ENCODE measurements at places on chromosomes 16 and 17.

- DNase-seq: no peak
Observed at GRCh38 chr17:1036171-1036844, 39.4 kb downstream of the TIMM22 start.

GRCh38 chr16:68790130-68790761 is 53.1 kb upstream of the TANGO6 start:
- DNase-seq: no peak

GRCh38 chr16:75552951-75553350 is 3.1 kb downstream of the TMEM231 start:
- no peak for DNase-seq

GRCh38 chr16:21081329-21081728 is 69.3 kb downstream of the DNAH3 start:
- no peak for DNase-seq

GRCh38 chr17:38621538-38621937 is 15.8 kb upstream of the SRCIN1 start:
- DNase-seq: no peak

DNA sequence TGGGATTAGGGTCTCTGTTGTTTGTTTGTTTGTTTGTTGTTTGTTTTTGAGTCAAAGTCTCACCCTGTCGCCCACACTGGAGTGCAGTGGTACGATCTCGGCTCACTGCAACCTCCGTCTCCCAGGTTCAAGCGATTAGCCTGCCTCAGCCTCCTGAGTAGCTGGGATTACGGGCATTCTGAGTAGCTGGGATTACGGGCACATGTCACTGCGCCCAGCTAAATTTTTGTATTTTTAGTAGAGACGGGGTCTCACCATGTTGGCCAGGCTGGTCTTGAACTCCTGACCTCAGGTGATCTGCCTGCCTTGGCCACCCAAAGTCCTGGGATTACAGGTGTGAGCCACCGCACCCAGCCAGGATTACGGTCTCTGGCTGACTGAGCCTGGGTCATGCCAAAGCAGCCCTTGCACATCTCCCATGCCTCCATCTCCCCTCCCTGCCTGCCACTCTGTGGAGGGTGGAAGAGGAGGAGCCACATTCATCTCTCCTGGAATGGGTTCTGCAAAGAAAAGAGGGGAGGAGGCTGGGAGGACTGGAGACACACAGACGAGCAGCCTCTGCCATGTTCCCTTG is 59.2 kb downstream of the BEAN1 start:
- no peak for DNase-seq

GRCh38 chr16:66692341-66692740 is 4.2 kb downstream of the CMTM4 start:
- no peak for DNase-seq

- no peak for DNase-seq
Observed at GRCh38 chr17:74827800-74828199, 31.9 kb downstream of the GRIN2C start.

DNA sequence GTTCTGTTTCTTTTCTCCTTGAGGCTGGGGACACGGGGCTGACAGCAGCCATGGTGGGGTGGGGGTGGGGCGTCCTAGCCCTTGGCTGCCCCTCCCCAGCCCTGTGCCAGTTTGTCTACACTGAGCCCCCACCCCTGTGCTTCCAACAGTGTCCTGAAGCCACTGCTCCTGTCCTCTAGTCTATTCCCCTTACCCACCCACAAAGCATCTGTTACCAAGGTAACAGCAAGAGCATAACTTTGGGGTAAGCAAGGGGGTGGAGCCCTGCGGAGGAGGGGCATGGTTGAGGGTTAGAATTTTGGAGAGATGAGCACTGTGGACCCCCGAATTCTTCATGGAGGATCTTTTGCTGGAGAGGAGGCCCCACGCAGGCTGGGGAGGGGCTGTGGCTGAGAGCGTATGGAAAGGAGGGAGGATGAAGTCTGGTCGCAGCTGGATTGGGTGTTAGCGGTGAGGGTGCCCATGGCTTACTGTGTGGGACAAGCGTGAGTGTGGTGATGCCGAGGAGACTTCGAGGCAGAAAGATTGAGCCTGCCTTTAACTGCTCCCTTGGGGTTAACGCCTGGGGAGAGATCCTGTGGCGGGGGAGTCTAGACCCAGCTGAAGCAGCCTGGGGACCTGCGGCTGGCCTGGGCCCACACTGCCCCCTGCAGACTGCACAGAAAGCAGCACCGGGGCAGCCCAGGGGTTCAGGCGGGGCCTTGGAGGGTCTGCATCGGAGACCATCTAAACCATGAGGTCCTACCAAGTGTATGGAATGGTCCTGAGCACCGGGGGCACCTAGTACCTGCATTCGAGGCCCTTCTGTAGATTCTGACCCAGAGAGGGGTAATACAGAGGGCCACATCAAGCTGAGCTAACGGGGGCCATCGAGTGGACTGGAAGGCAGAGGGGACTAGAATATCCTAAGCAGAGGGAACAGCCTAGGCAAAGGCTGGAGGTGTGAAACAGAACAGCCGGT is 6.1 kb upstream of the STAC2 start:
- peak; percentile 39 for DNase-seq

GRCh38 chr17:73304438-73304837 is 7.4 kb downstream of the CDC42EP4 start:
- DNase-seq: no peak

GRCh38 chr17:65055280-65055707 is 1.2 kb downstream of the GNA13 start:
- no peak for DNase-seq

- no peak for DNase-seq
Observed at GRCh38 chr17:28684963-28685362, 23.0 kb downstream of the SUPT6H start.

DNA sequence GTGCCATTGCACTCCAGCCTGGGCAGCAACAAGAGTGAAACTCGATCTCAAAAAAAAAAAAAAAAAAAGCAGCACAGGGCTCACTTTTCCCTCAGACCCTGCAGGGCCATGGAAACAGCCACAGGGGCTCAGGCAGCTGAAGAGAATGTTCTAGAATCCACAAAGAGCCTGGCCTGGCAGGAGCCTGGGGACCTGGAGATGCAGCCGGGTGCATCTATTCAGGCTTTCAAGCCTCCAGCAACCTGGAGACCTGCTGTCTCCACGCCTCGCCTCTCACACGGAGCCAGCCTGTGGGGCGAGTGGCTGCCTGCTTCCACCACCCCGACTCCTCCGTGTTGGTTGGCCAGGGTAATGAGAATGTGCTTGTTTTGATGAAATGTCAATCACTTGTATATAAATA is 44.0 kb upstream of the MEAK7 start:
- no peak for DNase-seq

- DNase-seq: no peak
Observed at GRCh38 chr17:79513820-79514535, 96.9 kb downstream of the RBFOX3 start.

- no peak for DNase-seq
Observed at GRCh38 chr16:30977502-30977901, 7.5 kb upstream of the HSD3B7 start.
